T-helper 9 cell (primary cell): ENCODE measurements at places on chromosomes 3 and 15.
A peak's percentile ranks its signal among the peaks of the same experiment; 100 is the strongest.

DNA sequence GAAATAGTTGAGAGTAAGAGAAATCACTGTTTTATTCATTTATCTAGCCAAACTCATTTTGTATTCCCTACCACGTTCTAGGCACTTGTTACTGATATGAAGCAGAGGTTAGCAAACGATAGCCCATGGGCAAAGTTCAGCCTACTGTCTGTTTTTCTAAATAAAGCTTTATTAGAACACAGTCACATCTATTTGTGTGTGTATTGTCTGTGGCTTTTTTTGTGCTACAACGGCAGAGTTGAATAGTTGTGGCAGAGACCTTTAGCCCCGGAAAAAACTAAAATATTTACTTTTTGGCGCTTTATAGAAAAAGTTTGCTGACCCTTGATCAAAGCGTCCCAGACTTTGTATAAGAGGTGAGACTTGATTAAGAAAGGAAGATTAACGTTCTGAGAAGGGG, 289.1 kb upstream of the CFAP20DC start:
- DNase-seq = no peak

GRCh38 chr3:108472001-108472591, 38.3 kb downstream of the MYH15 start:
- no peak for DNase-seq

- no peak for DNase-seq
Observed at GRCh38 chr3:172528677-172529076, 5.4 kb upstream of the TNFSF10 start.

GRCh38 chr15:35118960-35119359, 33.9 kb upstream of the NANOGP8 start:
- DNase-seq = no peak

GRCh38 chr3:1942781-1943180, 155.9 kb upstream of the CNTN4 start:
- no peak for DNase-seq

DNA sequence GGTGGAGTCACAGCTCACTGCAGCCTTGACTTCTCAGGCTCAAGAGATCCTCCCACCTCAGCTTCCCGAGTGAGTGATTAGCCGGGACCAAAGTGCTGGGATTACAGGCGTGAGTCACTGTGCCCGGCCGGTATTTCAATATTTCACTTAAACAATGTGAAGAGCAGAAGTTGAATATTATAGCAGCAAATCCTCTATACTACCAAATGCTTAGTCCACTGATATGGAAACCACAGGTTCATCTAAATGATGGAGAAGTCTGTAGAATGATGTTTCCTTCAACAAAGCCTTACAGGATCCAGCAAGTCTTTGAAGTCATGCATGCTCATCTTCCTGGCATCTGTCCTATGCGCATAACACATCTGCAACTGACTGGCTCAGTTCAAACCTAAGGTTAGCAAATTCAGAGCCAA, 20.3 kb upstream of the UACA start:
- no peak for DNase-seq

GRCh38 chr3:188759336-188760005, 412.3 kb upstream of the TPRG1 start:
- no peak for DNase-seq

DNA sequence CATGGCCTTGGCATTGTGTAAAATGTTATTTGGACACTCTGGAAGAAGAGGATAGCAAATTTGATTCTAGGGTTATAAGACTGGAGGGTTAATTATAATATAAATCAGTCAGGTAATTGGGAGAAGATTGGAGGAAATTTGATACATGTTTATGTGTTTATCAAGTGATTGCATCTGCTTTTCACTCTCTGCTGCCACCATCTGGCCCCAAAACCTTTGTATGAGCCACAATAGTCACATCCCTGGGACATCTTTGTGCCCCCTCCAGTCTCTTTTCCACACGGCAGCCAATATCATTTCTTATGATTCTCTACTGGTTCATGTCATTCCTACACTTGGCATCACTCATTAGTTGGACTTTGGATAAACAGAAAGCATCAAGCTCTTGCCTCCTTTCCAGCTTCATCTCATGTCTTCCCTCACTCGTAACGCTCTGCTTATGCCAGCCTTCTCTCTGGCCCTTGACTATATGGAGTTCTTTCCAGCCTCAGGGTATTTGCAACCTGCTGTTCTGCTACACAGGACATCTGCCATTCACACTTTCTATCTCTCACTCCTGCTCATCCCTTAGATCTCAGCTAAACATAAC, 602.3 kb upstream of the SUCLG2 start:
- peak; percentile 2 for DNase-seq

DNA sequence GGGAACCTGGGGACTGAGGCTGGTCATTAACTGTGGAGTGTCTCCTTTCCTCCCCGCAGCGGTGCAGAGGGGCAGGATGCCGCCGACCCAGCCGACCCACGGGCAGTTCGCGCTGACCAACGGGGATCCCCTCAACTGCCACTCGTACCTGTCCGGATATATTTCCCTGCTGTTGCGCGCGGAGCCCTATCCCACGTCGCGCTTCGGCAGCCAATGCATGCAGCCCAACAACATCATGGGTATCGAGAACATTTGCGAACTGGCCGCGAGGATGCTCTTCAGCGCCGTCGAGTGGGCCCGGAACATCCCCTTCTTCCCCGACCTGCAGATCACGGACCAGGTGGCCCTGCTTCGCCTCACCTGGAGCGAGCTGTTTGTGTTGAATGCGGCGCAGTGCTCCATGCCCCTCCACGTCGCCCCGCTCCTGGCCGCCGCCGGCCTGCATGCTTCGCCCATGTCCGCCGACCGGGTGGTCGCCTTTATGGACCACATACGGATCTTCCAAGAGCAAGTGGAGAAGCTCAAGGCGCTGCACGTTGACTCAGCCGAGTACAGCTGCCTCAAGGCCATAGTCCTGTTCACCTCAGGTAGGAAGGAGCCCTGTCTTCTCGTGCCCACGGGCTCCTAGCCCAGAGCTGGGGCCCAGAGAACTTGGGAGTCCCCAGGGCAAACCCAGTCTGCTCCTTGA, 3.7 kb downstream of the NR2F2 start:
- no peak for DNase-seq

DNA sequence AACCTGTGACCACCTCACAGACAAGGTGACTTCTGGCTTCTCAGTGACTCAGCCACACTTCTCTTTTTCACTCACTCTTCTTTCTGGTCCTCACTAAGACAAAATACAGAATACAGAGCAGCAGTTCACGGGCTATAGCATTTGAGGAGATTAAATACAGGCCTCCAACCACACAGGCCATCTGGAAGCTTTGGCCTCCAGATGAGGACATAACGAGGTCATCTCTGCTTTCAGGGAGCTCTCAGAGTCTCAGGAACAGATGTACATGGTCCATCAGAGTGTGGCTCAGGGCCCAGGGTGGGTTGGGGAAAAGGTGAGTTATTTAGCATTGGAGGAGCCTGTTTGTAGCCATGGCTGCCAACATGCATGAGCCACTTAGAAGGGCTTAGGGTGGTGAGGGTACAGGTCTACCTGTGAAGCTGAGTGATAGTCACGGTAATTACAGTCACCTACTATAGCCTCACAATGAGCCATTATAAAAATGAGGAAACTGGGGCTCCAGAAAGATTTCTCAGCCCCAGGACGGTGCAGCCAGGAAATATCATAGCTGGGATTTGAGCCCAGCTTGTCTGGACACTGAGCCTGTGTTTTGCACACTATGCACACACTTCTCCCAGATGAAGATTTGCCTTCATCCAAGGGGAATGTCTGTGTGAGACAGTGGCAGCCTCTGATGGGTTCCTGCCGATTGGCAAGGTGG, 159.8 kb upstream of the CTDSPL start:
- no peak for DNase-seq

DNA sequence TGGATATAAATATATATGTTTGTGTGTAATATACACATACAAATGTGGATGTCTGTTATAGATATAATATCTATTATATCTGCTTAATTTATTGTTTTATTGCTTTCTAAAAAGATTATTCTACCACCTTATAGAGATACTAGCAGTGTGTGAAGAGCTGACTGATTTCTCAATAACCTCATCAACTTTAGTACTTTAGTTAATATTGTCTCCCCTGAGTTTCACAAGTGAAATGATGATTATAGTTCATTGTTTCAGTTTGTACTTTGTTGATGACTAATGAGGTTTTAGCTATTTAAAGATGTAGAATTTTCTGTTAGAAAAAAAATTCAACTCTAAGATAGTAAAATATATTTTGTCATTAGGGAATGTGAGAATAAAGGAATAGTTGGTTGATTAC, 11.4 kb downstream of the RSRC1 start:
- DNase-seq = no peak

DNA sequence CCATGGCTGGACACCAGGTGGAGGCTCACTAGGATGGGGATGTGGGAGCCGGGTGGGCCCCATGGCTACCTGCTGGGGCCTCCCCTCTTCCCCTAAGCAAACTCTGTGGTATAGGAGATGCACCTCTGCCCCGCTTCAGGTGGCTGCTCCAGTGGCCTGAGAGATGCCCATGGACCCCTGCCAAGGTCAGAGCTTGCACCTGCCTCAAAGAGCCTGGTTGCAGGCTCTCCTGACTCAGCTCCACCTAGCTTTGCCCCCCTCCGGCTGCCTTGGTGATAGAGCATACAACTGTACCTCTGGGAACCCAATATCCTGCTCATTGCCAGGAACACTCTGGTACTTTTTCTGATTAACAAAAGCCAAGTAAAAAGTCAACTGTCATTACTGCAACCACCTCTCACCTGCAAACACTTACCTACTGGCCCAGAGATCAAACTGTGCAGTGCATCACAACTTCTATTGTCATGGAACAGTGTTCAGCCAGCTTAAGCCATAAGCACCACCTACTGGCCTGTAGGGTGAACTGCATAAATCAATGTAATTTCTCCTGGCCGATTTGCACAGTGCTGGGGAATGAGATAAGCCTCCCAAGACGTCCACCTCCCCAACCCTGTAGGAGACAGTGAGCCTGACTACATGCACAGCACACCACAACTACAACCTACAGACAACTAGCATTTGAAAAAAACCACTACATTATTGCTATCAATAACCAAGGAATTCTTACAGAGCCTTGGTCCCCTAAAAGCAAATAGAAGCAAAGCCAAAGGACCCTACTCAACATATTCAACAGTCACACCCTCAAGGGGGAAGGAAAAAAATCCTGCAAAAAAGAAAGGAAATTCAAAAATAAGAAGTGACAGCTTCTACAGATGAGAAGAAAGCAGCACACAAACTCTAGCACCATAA, 352.4 kb upstream of the ARHGEF26 start:
- peak; percentile 25 for DNase-seq

DNA sequence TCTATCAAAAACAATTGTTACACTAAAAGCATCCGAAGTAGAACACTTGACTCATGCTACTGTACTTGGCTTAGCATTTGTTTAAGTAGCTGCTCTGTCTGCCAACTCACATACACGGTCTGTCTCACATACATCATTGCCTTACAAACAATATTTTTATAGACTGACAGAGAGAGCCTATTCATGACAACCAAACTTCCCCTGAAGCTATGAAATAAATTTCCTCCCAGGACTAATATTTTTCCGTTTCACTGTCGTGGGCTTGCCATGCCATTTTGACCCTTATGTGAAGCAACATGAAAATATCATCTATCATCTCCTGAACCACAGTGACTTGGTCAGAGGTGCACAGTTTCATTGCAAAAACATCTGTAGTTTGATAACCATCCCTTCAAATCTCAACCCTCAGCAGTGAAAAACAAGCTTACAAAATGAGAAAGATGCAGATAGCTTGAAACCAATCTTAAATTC, 66.5 kb upstream of the PYGO1 start:
- no peak for DNase-seq

- DNase-seq = peak; percentile 59
Observed at GRCh38 chr3:27721717-27722564, at the start of gene EOMES. TSS of gene EOMES (minus strand) at chr3:27722323. CDS start at chr3:27722294, 29 bp downstream.

GRCh38 chr3:188571531-188572095, 417.7 kb downstream of the LPP start:
- DNase-seq = no peak

GRCh38 chr15:92665100-92665555, 9.6 kb upstream of the FAM174B start:
- DNase-seq = no peak

GRCh38 chr3:162398554-162398953, 901.9 kb downstream of the OTOL1 start:
- no peak for DNase-seq
